ENCODE measurements at places on chromosomes 5 and 9.

DNA sequence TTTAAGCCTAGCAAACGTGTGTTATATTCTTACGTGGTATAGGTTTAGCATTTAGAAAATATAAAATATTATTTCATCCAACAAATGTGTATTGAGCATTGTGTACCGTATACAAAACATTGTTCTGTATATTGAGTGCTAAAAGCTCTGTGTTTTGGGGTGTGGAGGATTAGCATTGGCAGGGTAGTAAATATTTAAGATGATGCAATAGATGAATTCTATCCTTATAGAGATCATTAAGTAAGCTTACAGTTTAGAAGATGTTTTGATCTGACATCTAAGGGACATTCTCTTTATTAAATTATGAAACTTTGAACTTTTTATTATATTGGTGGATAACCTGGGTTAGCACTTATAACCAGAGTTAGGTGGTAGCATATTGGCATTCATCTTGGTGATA is 48.5 kb upstream of the GLIPR2 start:
- no peak for DNase-seq

DNA sequence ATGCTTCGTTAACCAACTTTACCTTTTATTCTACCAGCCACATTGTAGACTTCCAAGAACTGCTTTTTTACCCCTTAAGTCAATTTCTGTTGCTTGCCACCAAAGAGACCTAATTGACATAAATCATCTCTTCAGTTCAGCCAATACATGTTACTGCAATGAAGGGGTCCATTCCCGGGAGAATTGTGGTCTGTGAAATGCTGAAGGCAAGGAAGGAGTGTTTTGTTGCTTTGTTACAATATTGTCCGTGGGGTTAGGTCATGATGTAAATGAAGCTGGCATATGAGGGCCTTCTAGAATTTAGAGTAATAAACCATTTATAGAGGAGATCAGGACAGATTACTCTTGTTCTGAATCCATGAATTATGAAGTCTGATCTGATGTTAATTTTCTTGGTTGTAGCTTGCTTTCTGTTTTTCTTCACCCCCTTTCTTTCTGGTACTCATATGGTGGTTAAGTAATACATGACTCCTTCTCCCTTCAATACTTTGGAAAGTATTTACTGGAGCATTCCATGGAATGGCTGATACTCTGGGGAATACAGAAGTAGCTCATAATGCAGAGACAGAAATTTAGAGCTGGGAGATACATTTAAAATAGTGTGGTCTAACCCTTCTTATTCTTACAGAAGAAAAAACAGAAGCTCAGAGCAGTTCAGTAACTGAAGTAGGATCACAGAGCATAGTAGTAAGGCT is 297.0 kb upstream of the CLINT1 start:
- DNase-seq: no peak

GRCh38 chr5:173542964-173543363 is 73.5 kb downstream of the BOD1 start:
- no peak for DNase-seq

- no peak for DNase-seq
Measured at GRCh38 chr5:19564036-19564435, 424.0 kb downstream of the CDH18 start.

GRCh38 chr9:120438836-120439546 is 141.0 kb downstream of the CDK5RAP2 start:
- no peak for DNase-seq

DNA sequence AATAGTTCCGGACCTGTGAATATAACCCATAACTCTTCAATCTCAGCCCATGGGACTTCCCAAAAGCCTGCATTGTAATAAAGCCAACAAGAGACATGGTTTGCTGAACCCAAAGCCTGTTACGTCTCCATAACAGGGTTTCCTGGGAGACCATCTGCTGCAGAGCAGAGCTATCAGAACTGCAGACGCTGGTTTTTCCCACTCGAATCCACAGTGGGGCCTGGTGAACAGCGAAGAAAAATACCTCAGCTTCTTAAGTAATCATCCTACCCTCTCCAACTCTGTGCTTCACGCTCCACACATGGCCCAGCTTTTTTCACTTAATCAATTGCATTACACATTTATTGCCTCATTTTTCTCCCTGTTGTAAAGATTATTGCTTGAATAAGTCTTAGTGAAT is 409.5 kb upstream of the GRIA1 start:
- no peak for DNase-seq

DNA sequence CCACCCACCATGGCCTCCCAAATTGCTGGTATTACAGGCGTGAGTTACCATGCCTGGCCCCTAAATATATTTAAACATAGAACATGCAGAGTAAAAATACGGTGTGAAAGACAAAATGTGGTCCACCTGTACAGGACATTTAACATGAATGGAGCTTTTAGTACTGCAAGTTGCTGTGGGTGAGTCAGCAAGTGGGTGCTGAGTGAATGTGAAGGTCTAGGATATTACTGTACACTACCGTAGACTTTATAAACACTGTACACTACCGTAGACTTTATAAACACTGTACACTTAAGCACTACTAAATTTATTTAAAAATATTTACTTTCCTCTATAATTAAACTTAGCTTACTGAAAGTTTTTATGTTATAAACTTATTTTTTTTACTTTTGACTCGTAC is 317.8 kb downstream of the PRDM9 start:
- DNase-seq: no peak

- DNase-seq: no peak
Measured at GRCh38 chr9:134539586-134540194, 101.9 kb upstream of the COL5A1 start.

DNA sequence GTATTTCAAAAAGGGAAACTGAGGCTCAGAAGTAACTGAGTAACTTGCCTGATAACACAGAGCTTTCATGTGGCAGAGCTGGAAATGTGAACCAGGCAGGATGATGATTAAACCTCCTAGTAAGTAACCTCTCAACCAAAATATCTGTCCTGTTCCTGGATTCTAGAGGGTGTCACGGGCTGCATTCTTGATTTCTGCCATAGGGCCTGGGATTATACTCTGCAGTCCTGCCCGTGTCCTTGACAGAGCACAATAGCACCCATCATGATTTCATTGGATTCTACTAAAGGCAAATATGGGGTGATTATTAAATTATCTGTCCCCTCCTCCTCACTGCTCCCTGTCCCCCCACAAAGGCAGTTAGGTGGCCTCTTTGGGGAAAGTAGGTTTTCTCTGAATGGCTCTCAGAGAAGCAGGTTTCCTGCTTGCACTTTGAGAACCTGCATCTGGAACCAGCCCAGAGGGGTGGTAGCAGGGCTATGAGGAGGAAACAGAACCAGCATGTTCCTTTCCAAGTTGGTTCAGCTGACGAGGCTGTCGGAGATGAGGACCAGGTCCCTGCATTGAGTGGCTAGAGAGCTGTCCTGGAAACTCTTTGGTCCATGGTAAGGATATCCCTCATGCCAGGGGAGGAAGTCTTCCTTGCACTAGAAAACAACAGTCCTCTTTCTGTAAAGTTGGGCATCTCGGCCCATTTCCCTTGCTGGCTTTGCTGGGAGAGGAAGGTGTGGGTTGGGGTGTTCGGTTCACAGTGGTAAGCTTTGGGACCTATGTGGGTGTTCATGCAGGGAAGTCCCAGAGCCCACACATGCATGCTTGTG is 36.6 kb downstream of the PPARGC1B start:
- DNase-seq: no peak

DNA sequence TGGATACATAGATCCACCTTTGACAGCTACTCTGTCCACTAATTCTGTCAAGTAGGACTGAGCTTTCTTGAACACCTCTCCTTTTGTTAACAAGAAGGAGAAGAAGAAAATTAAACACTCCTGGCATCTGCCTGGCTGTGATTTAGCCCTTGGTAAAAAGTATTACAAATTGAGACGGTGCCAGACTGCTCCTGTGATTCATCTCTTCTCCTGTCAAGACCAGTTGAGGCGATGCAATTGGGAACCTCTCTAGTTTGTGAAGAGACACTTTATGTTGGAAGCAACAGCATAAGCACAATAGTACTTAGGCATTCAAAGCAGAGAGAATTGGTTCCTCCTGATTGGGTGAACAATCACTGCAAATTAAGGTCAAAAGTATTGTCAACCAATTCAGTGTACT is 72.7 kb downstream of the GHR start:
- no peak for DNase-seq

DNA sequence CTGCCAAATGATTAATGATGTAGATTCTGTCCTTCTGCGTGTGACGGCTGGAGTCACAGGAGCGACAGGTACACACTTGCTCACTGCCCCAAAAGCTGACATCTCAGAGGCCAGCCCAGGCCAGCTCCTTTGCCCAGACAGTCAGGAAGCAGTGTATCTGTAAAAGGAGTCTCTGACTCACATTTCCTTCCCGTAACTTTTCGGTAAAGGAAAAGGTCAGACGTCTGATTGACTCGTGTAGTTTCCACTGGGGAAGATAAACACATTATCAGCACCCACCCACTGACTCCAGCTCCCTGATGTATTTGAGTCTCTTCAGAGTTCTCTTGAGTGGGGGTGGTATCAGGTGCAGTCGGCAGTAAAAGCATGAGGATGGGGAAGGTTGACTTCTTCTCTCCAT is 64.4 kb upstream of the WWC1 start:
- DNase-seq: no peak

DNA sequence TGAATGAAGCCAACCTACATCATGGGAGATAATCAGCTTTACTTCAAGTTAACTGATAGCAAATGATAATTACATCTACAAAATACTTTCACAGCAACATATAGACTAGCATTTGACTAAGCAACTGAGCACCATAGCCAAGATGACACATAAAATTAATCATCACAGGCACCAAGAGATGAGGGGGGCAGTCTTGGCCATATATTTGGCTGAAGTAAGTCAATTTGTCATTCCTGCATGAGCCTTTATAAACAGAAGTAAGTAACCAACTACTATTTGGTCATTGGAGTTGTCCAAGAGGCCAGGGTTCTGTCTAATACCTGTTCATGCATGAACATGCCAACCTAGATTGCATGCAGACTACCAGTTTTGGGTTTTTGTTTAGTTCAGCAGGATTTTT is 53.6 kb downstream of the PDCD1LG2 start:
- DNase-seq: no peak

DNA sequence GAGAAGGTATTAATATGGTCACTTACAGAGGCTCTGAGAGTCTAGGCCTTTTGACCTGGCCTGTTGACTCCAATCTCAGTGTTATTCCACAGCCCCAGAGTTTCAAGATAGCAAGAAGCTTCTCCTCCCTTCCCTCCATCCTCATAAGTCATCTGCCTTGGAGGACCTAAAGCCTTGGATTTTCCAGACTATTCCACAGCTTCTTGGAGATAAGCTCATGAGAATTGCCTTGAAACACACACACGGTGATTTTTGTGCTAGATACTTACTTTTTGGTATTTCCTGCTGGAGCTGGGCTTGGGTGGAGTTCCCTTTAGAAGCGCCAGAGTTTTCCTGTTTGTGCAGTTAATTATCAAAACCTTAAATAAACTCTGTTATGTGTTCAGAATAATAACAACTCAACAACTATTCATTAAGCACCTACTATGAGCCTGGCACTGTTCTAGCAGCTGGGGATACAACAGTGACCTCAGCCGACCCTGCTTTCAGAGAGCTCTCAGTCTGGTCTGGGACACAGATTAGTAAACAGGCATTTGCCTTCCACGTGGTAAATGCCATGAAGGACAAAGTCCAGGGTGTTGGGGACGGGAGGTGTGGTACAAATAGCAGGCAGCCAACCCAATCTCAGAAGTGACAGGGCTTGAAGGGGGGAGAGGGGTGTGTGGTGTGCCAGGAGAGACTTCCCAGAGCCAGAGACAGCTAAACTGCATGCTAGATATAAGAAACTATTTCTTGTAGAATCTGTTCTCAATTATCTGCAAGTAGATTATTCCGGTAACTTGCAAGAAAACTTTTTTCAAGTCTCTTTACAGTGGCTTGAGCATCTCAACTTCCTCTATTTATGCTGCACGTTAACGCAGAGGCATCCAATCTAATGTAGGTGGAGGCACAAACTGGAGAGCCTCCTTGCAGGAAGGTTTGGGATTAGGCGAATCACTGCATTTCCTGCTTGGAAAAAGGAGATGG is 55.9 kb upstream of the KLF9 start:
- no peak for DNase-seq

DNA sequence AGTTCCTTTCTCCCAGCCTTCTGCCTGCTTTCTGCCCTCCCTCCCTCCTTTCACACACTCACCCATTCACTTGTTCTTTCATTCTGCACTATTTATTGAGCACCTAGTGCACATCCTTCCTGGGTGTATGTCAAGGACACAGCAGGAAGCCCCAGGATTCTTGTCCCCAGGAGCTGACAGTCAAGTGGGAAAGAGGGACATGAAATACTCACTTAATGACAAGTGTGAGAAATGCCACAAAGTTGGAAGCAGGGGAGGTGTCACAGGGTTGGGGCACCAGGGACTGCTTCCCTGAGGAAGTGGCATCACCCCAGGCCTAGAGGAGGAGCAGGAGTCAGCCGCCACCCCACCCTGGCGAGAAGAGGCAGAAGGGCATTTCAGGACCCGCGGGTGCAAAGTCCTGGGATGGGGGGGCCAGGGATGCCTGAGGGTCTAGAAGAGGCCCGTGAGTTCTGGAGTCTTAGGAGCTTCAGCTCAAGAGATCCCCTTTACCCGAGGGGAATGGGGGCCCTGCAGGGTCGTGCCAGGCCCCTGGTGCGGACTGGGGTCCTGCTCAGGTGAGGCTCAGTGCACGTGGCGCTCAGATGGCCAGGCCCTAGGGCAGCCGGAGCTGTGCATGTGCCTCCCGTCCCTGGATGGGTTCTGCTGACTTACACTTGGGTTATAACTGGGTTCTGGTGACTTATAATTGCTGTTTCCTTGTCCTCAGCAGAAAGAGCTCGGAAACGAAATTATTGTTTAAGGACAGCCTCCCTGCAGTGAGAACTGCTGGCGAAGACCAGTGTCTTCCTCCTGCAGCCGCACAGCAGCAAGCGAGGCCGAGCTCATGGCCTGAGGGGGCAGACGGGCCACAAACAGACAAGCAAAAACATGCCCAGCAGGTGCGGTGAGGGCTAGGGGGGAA is 16.9 kb upstream of the LAMC3 start:
- DNase-seq: no peak

GRCh38 chr5:148912714-148913398 is 86.4 kb downstream of the ADRB2 start:
- DNase-seq: no peak

DNA sequence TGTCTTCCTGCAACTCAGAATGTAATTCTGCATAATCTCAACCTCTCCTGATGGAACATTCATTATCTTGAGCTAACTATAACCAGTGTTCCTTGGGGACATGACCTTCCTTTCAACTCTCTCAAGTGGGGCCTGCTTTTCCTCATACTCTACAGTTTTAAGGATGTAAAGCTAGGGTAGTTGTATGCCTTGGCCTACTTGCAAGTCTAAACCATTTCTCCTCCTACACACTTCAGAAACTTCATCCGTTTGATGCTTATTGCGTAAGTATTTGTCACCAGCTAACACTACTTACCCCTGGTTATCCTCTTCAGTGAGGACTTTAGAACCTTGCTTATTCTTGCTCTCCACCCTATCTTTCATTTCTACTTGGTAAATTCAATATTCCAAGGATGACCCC is 548.9 kb downstream of the HINT1 start:
- no peak for DNase-seq

DNA sequence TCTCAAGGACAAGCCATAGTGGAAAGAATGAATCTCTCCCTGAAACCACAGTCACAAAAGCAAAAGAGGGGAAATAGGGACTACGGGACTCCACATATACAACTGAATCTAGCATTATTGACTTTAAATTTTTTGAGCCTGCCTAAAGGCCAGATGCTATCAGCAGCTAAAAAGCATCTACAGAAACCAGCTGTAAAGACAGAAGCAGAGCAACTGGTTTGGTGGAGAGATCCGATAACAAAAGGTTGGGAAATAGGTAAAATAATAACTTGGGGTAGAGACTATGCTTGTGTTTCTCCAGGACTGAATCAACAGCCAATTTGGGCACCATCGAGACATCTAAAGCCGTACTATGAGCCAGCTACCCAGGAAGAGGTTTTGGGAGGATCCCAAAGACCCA is 281.2 kb downstream of the CDH18 start:
- no peak for DNase-seq

All from stimulated activated CD4-positive, alpha-beta T cell treated with anti-CD3 and anti-CD28 coated beads, Interleukin-4, amount 100 ng/mL, for 48 hours (primary cell).